Astrocyte (in vitro differentiated cells and primary cell): ENCODE measurements at places on chromosomes 1 and 21.

DNA sequence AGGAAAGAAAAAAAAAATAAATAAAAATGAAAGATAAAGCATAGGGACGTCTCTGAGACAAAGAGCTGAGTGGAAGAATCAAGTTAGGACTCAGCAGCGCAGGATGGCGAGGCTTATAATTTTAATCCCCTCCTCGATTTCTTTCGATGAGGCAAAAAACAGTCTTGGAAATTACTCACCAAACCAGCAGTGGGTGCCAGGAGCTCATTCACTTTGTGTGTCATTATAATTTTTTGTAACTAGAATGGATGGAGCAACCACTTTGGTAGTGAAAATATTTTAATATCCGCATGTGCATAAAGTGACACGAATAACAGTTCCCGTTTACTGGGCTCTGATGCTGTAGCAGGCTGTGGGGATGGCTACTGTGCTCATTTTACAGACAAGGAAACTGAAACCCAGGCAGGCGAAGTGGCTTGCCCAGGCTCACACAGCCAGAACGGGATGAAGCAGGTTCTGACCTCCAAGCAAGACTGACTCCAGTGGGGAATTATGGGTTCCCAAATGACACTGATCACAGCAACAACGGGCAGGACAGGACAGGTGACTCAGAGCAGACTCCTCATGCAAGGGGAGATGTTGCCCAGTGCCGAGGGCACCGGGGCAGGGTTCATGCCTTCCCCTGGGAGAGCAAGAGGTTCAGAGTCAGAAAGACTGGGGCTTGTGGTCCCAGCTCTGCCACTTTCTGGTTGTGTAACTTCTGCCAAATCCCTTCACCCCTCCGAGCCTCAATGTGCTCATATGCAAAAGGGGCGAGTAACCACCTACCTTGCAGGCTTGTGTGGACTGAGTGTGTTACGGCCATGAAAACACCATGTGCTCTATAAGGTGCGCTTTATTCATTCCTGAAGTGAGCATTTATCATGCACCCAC, 63.6 kb downstream of the RUNX3 start:
- H3K4me1 ChIP-seq: no peaks in the 10 kb centered on the region
- no peak for DNase-seq
- no peaks in the 10 kb centered on the region for H3K36me3 ChIP-seq
- no peak overlapping the region for H3K4me3 ChIP-seq

GRCh38 chr21:16502273-16502672, 772.5 kb downstream of the USP25 start:
- DNase-seq: no peak
- no peaks in the 10 kb centered on the region for H3K36me3 ChIP-seq
- no peak overlapping the region for H3K4me3 ChIP-seq
- no peaks in the 10 kb centered on the region for H3K4me1 ChIP-seq

DNA sequence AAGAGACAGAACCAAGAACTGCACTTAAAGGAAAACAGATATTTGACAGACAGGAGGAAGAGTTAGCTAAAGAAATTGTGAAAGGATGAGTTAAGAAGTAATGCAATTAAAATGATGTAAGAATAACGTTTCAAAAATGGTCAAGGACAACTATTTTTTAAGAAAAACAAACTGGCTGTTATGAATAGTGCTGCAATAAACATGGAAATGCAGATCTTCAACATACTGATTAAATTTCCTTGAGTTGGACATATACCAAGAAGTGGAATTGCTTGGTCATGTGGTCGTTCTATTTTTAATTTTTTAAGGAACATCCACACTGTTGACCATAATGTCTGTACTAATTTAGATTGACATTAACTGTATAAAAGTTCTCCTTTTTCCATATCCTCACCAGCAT, 23.1 kb upstream of the PHTF1 start:
- H3K27ac ChIP-seq: no peak overlapping the region
- H3K4me3 ChIP-seq: no peak overlapping the region
- H3K4me1 ChIP-seq: peaks cover 5% of the 10 kb centered on the region
- no peak for DNase-seq

- H3K4me1 ChIP-seq: no peaks in the 10 kb centered on the region
- peak; percentile 23 for DNase-seq
Observed at GRCh38 chr1:155522069-155522468, 40.5 kb downstream of the ASH1L start.

DNA sequence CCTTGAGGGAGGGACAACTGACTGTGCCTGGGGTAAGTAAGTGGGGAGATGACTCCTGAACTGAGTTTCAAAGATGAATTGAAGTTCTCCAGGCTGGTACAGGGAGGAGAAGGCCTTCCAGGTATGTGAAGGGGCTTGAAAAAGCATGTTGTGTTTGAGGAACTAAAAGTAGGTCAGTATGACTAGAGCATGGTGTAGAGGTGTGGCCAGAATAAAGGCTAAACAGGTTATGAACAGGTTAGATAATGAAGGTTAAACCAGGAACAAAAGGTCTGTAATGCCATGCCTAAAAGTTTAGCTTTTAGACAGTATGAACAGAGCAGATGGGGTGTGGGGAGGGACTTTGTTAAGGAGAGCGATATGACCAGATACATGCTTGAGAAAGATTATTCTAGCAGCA, 7.3 kb upstream of the CLSPN start:
- H3K4me3 ChIP-seq: no peak overlapping the region
- no peak for DNase-seq
- H3K27me3 ChIP-seq: no peaks in the 10 kb centered on the region
- H3K36me3 ChIP-seq: no peaks in the 10 kb centered on the region
- H3K27ac ChIP-seq: no peak overlapping the region
- H3K4me1 ChIP-seq: no peaks in the 10 kb centered on the region

DNA sequence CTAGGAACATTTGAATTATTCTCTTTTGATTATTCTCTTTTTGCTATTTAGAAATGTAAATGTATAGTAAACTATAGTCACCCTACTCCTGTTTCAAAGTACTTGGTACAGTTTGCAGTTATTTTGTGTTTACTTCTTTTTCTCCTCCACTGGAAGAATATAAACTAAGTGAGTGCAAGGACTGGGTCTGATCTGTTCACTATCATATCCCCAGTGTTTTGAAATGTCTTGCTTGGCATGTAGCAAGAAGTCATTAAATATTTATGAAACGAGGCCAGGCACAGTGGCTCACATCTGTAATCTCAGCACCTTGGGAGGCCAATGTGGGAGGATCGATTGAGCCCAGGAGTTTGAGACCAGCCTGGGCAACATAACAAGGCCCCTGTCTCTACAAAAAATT, 35.8 kb upstream of the PODN start:
- no peak for DNase-seq
- no peak overlapping the region for H3K27ac ChIP-seq
- H3K27me3 ChIP-seq: no peaks in the 10 kb centered on the region
